ENCODE measurements at places on chromosomes 5 and 9.

GRCh38 chr9:18184401-18184800, 289.6 kb upstream of the ADAMTSL1 start:
- no peaks in the 10 kb centered on the region for H3K4me1 ChIP-seq
- H3K4me3 ChIP-seq, result no peak overlapping the region
- no peaks in the 10 kb centered on the region for H3K27me3 ChIP-seq

DNA sequence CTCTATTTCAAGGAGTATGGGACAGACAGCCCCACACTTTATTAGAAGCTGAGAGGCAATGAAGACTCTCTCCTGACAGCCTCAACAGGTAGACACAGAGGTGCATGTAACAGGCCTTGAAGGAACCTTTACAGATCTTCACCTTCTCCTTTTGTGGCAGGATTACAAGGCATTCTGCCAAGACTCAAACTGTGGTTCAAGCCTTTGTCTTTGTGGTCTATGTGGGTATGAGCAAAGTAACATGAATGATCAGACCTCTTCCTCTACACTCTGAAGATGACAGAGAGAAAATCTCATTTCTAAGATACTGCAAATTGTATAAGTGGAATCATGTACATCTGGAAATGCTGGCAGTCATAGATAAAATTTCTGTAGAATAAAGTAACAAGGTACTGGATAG, 346.9 kb downstream of the CDH9 start:
- no peaks in the 10 kb centered on the region for H3K27me3 ChIP-seq
- DNase-seq, result no peak
- H3K27ac ChIP-seq, result no peak overlapping the region
- H3K4me3 ChIP-seq, result no peak overlapping the region
- H3K36me3 ChIP-seq, result no peaks in the 10 kb centered on the region

- peaks cover 4% of the 10 kb centered on the region for H3K4me1 ChIP-seq
- H3K36me3 ChIP-seq, result no peaks in the 10 kb centered on the region
- no peaks in the 10 kb centered on the region for H3K27me3 ChIP-seq
- H3K27ac ChIP-seq, result no peak overlapping the region
- no peak overlapping the region for H3K4me3 ChIP-seq
- DNase-seq, result no peak
These were observed 281.9 kb upstream of the ANKRD55 start for GRCh38 chr5:56515011-56515410.

DNA sequence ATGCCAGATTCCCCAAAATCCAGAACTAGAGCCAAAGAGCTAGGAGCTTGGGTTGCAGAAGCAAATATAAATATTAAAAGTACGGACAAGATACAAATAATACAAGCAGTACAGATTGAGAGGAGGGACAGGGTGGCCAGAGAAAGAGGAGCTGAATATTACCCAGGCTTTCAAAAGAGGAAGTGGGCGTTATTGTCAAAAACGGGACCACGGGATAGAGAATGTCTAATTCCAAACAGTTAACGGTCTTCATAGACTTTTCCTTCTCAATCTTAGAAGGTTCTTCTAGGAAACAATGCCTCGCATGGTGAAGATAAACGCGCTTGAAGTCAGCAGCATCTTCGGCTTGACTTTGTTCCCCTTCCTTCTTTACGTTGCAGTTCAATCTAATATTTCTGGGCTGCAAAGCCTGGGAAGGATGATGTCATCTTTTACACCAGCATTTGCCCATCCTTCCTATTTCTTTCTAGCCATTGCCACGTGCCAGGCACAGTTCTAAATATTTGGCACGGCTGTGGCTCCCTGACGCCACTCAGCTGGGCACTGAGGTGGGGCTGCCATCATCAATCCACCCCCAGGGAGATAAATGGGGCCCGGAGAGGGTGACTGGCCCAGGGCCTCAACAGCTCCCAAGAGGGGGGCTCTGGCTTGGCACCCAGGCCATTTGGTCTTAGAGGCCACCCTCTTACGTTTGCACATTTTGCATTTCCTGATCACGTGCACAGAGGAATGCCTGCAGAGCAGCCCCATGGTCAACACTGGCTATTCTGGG, 16.3 kb upstream of the OLFM1 start:
- H3K4me1 ChIP-seq, result no peaks in the 10 kb centered on the region
- DNase-seq, result no peak
- no peak overlapping the region for H3K27ac ChIP-seq
- H3K4me3 ChIP-seq, result no peak overlapping the region
- no peaks in the 10 kb centered on the region for H3K36me3 ChIP-seq

- H3K27me3 ChIP-seq, result no peaks in the 10 kb centered on the region
- no peak within 1 kb of the TSS for H3K4me3 ChIP-seq
- H3K27ac ChIP-seq, result no peak within 1 kb of the TSS
- H3K4me1 ChIP-seq, result peaks cover 5% of the 10 kb centered on the region
- H3K36me3 ChIP-seq, result no peaks in the 10 kb centered on the region
These were observed at the start of gene SARDH for GRCh38 chr9:133737774-133738639. TSS of gene SARDH (minus strand) at chr9:133738352. CDS start at chr9:133734173, 4,179 bp downstream.

DNA sequence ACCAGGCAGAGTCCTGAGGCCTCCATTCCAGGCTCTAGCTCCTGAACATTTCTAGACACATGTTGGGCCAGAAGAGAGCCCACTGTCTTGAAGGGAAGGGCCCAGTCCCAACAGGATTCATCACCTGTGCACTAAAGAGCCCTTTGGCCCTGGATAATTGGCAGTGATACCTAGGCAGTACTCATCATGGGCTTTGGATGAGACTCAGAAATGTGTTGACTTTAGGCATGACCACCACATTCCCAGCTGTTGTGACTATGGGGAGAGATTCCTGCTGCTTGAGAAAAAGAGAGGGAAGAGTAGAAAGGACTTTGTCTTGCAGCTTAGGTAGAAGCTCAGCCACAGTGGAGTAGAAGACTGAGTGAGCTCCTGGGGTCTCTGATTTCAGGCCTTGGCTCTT, 138.4 kb upstream of the DAPK1 start:
- no peak for DNase-seq
- no peaks in the 10 kb centered on the region for H3K36me3 ChIP-seq
- H3K27me3 ChIP-seq, result no peaks in the 10 kb centered on the region
- no peak overlapping the region for H3K4me3 ChIP-seq
- H3K4me1 ChIP-seq, result no peaks in the 10 kb centered on the region

DNA sequence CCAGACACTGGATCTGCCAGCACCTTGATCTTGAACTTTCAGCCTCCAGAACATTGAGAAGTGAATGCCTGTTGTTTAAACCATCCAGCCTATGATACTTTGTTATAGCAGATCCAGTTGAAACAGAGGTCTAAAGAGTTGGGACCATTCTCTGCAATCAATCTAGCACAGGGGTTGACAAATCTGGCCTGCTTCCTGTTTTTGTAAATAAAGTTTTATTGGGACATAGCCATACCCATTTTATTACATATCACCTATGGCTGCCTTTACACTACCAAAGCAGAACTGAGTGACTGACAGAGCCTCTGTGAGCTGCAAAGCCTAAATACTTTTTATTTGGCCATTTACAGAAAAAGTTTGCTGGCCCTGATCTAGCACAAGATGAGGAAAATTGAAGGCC, 62.0 kb downstream of the BARX1 start:
- H3K4me3 ChIP-seq, result no peak overlapping the region
- DNase-seq, result no peak
- H3K27ac ChIP-seq, result no peak overlapping the region
- no peaks in the 10 kb centered on the region for H3K36me3 ChIP-seq

DNA sequence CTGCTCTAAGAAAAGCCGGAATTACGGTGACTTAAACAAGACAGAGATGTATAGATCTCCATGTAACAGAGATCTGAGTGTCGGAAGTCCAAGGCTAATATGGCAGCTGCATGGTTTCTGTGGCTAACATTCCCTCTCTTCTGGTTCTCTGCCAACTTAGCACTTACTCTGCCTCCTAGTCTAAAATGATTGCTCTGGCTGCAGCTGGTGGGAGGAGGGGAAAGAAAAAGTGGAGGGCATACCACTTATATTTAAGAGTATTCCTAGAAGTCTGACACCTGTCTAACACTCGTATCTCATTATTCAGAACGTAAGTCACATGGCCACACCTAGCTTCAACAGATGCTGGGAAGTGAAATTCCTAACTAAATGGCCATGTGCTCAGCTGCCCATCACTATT, 551.5 kb upstream of the TLE4 start:
- no peaks in the 10 kb centered on the region for H3K4me1 ChIP-seq
- no peaks in the 10 kb centered on the region for H3K27me3 ChIP-seq
- H3K4me3 ChIP-seq, result no peak overlapping the region
- no peaks in the 10 kb centered on the region for H3K36me3 ChIP-seq

- H3K36me3 ChIP-seq, result no peaks in the 10 kb centered on the region
- H3K4me3 ChIP-seq, result no peak overlapping the region
- H3K27ac ChIP-seq, result no peak overlapping the region
These were observed 7.2 kb upstream of the PSD2 start for GRCh38 chr5:139788294-139788910.

GRCh38 chr5:173320259-173320658, 8.0 kb downstream of the STC2 start:
- H3K36me3 ChIP-seq, result peaks cover 12% of the 10 kb centered on the region
- no peak overlapping the region for H3K4me3 ChIP-seq
- H3K4me1 ChIP-seq, result no peaks in the 10 kb centered on the region
- H3K27ac ChIP-seq, result no peak overlapping the region

- H3K4me1 ChIP-seq, result no peaks in the 10 kb centered on the region
- no peaks in the 10 kb centered on the region for H3K27me3 ChIP-seq
- H3K27ac ChIP-seq, result no peak overlapping the region
- H3K4me3 ChIP-seq, result no peak overlapping the region
These were observed 23.4 kb upstream of the CORO2A start for GRCh38 chr9:98215821-98216220.

- no peaks in the 10 kb centered on the region for H3K36me3 ChIP-seq
- no peak overlapping the region for H3K27ac ChIP-seq
- H3K4me3 ChIP-seq, result no peak overlapping the region
- no peaks in the 10 kb centered on the region for H3K27me3 ChIP-seq
- peaks cover 3% of the 10 kb centered on the region for H3K4me1 ChIP-seq
These were observed 18.3 kb upstream of the MSANTD3 start for GRCh38 chr9:100408546-100409175.

- no peak overlapping the region for H3K27ac ChIP-seq
- H3K36me3 ChIP-seq, result peaks cover 7% of the 10 kb centered on the region
- H3K4me3 ChIP-seq, result no peak overlapping the region
- H3K4me1 ChIP-seq, result no peaks in the 10 kb centered on the region
- H3K27me3 ChIP-seq, result no peaks in the 10 kb centered on the region
- no peak for DNase-seq
These were observed 48.3 kb upstream of the PTGS1 start for GRCh38 chr9:122322553-122322952.

DNA sequence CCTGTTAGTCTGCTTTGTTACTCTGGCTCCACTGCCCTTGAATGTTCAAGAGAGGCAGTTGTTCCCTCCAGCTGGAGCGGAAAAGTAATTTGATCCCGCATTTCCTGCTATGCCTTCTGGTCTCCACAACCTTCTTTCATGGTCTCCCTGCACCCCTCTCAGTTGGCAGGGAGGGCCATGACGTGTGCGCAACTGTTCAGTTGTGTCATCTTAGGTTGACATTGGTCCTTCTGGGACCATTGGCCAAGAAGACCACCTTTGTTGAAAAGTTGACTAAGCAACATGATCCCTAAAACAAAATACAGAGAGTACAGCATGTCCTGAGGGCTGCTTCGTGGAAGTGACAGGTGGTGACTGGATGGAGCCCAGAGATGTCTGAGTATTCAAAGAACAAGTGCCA, 192.5 kb upstream of the TUT7 start:
- H3K36me3 ChIP-seq, result no peaks in the 10 kb centered on the region
- H3K27me3 ChIP-seq, result no peaks in the 10 kb centered on the region
- H3K27ac ChIP-seq, result no peak overlapping the region

GRCh38 chr5:68343421-68343826, 127.9 kb downstream of the PIK3R1 start:
- H3K4me1 ChIP-seq, result no peaks in the 10 kb centered on the region
- no peak overlapping the region for H3K27ac ChIP-seq
- DNase-seq, result peak; percentile 68
- no peaks in the 10 kb centered on the region for H3K36me3 ChIP-seq
- no peaks in the 10 kb centered on the region for H3K27me3 ChIP-seq

GRCh38 chr9:18060269-18060934, 413.6 kb upstream of the ADAMTSL1 start:
- H3K27me3 ChIP-seq, result no peaks in the 10 kb centered on the region
- no peak for DNase-seq
- no peak overlapping the region for H3K4me3 ChIP-seq
- no peak overlapping the region for H3K27ac ChIP-seq
- H3K36me3 ChIP-seq, result no peaks in the 10 kb centered on the region

- H3K36me3 ChIP-seq, result no peaks in the 10 kb centered on the region
- no peaks in the 10 kb centered on the region for H3K4me1 ChIP-seq
- H3K27ac ChIP-seq, result no peak overlapping the region
- no peak overlapping the region for H3K4me3 ChIP-seq
These were observed 31.9 kb downstream of the PALM2AKAP2 start for GRCh38 chr9:109811876-109812275.

- H3K4me1 ChIP-seq, result no peaks in the 10 kb centered on the region
- H3K4me3 ChIP-seq, result peak overlapping the region; percentile 93
- H3K27me3 ChIP-seq, result no peaks in the 10 kb centered on the region
- H3K36me3 ChIP-seq, result no peaks in the 10 kb centered on the region
- H3K27ac ChIP-seq, result no peak overlapping the region
These were observed 603 bp downstream of the PPIP5K2 start for GRCh38 chr5:103120607-103121200.

DNA sequence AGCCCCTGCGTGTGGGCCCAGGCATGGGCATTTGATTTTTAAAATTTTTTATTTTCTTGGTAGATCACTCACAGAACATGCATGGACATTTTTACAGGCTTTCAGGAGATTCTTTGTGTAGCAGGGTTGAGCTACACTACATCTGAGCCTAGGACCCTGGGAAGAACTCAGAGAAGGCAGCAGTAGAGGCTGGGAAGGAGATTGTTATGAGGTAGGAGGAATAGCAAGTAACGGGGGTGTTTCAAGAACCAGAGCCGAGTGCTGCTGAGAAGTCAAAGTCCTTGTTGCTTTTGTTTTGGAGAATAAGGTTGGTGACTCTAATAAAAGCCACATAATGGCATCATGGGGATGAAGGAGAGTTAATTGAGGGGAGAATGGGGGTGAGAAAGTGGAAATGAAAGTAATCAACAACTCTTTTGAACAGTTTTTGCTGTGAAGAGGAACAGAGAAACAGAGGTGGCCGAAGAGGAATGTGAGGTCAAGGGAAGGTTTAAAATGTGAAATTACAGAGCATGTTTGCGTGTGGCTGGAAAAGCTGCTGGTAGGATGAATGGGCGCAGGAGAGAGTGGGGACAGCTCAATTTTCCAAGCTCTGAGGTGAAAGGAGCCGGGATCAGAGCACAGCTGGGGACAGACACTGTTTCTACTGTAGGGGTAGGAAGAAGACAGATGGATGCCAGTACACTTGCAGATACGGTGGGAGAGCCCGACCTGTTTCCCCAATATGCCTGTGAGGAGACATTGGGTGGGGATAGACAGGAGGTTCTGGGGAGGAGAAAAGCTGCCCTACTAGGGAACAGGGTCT, 4.7 kb upstream of the PDLIM7 start:
- DNase-seq, result no peak
- H3K4me1 ChIP-seq, result no peaks in the 10 kb centered on the region
- no peaks in the 10 kb centered on the region for H3K27me3 ChIP-seq
- no peak overlapping the region for H3K4me3 ChIP-seq

GRCh38 chr5:80302636-80303035, 17.2 kb upstream of the SPZ1 start:
- H3K36me3 ChIP-seq, result no peaks in the 10 kb centered on the region
- no peaks in the 10 kb centered on the region for H3K27me3 ChIP-seq
- H3K4me3 ChIP-seq, result no peak overlapping the region
- no peak overlapping the region for H3K27ac ChIP-seq
- no peak for DNase-seq

Measured in mesendoderm (in vitro differentiated cells).